Lung (tissue), 17 donors: ENCODE measurements at places on chromosomes 5 and 9.

- DNase-seq = no peak
Measured at GRCh38 chr5:122030251-122030650, 47.8 kb downstream of the LOX start.

DNA sequence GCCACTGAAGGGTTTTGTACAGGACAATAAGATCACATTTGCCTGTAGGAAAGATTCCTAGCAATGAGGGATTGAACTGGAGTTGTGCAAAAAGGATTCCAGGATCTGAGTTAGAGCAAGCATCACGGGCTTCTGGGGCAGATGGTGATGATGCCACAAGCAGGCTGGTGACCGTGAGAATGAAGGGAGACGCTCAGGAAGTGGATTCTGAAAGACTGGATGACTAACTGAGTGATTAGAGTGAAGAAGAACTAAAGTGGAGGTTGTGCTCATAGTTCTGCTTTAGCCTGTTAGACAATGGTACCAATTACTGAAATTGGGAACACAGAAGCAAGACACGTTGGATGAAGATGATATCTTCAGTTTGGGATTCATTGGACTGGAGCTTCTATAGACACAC, 168.2 kb downstream of the CD180 start:
- no peak for DNase-seq

- DNase-seq = no peak
Measured at GRCh38 chr9:2849941-2850340, 6.0 kb upstream of the PUM3 start.

GRCh38 chr5:31270396-31270795, 76.9 kb downstream of the CDH6 start:
- DNase-seq = peak; percentile 39

- DNase-seq = no peak
Measured at GRCh38 chr5:128673000-128673399, 135.0 kb upstream of the FBN2 start.

DNA sequence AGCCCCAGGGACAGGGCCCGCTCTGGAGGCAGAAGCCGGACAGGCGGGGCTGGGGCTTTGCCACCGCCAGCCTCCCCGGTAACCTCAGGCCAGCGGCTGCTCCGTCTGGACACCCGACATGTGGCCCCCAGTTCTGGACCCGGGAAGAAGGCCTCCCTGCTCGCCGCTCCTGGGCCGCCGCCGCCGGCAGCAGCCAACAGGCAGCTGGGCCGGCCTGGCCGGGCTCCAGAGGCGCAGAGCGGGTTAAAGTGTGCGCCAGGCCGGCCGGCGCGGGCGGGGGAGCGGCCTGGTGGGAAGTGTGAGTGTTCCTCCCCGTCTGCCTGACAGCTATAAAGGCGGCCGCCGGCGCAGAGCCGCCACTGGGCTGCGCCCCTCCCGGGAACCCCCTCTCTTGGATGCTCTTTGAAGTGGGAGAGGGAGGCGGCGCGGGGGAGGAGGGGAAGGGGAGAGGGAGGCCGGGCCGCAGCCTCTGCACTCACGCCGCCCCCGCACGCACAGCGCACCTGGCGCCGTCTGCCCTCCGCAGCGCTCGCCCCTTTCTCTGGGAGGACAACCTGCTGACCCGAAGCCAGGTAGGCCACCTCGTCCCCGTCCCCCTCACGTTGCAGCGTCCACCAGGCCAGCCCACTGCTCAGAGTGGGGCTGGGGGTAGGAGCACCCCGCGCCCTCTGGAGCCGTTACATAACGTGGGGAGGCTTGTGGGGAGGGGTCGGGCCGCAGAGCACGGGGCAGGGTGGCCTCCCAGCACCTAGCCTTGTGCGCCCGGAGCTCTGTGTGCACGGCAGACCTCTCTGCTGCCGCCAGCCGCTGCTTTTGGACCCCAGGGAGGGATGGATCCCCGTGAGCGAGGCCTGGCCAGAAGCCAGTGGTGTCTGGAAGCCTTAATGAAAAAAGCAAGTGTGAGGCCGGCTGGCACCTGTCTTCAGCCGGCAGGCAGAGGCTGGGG, at the start of gene ADAMTSL2:
Gene ADAMTSL2 (plus strand): TSS at position 359 of the 946 bp plus-strand sequence. CDS start 2,009 bp downstream, outside the sequence.
- peak; percentile 93 for DNase-seq

- peak; percentile 12 for DNase-seq
Measured at GRCh38 chr5:124460642-124461041, 285.8 kb downstream of the ZNF608 start.

GRCh38 chr9:119086590-119086989, 282.6 kb downstream of the BRINP1 start:
- DNase-seq = no peak

- DNase-seq = no peak
Measured at GRCh38 chr5:181133610-181134231, 2.8 kb upstream of the OR2V1 start.

DNA sequence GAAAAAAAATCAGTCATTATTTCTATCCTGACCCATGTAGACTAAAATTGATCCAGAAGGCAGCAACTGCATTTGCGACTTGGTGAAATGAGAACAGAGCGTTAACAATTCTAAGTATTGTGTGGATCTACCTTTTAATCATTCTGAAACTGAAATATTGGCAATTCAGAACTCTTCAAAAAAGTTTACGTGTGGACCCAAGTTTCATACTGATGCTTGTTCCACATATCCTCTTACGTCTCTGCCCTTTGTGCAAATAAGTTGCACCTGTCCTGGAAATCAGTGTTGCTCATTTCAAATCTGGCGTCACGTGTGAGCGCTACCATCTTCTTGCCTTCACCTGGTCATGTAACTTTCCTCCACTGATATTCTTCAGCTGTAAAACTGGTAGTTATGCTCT, 74.7 kb downstream of the NTRK2 start:
- no peak for DNase-seq
